ENCODE measurements at places on chromosomes 1 and 21.

DNA sequence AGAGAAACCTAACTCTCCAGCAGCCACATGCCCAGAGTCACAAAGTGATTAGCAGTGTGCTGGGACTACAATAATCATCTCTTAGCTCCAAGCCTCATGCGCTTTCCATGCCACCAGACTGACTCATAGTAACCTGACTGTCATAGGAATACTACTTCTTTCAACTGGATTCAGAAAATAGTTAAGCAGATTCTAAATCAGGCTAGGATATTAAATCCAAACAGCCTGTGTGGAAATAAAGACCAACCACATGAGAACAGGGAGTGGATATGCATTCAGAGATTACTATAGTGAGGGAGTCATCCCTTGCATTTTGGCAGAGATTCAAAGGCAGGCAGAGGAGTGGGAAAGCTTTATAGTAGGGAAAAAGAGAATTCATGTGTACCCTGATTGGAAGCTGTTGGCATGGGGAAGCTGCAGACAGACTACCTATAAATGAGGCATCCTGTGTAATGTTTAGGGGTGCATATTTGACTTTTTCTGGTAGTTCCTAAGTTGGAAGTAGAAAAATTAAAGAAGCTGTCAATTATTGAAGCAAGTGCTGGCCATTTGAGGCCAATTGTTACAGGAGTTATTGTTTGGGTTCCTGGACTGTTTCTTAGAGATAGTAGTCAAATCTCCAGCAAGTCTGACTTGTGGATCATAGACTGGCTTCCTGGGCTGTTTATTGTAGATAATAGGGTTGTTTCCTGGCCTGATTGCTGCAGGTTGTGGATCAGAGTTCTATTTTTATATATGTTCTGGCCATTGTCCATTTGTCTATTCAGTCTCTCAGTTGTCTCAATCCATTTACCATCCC is 31.7 kb upstream of the DNAH14 start:
- DNase-seq: no peak

GRCh38 chr1:47444297-47444561 is 6.4 kb downstream of the FOXD2 start:
- DNase-seq: no peak

DNA sequence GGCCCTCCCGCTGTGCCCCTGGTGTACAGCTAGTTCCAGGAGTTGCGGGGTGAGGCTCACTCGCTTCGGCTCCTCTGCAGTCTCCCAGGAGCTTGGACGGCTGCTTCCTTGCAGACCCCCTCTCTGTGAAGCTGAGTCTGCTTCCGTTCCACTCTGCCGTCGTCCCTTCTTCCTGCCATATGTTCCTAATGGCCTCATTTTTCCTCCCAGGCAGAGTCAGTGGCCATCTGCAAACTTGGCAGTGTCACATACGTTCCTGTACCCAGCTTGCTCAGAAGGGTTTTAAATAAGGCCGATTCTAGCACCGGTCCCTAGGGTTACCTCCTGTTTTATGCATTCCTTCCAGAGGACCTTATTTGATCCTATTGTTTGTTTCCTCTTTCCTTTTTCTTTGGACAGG is 21.3 kb downstream of the ACTL8 start:
- no peak for DNase-seq

DNA sequence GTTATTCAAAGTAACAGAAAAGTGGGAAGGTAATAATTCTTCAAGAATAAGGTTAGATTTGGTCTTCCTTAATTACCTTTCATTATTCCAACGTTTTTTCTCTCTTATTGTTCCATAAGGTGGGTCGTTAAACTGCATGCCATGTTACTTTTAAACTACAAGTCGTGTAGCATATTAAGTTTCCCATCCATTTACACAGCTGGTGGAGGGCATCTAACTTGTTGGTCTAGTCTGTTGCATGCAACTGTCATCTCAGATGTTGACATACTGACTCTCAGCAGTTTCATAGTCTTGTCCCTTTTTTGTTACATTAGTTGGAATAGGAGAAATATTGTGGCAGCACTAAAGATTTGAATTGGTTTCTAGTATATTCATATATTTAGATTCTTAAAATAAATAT is 54.6 kb upstream of the BMP8A start:
- DNase-seq: no peak

GRCh38 chr1:153680120-153680403 is 1.6 kb downstream of the NPR1 start:
- no peak for DNase-seq

DNA sequence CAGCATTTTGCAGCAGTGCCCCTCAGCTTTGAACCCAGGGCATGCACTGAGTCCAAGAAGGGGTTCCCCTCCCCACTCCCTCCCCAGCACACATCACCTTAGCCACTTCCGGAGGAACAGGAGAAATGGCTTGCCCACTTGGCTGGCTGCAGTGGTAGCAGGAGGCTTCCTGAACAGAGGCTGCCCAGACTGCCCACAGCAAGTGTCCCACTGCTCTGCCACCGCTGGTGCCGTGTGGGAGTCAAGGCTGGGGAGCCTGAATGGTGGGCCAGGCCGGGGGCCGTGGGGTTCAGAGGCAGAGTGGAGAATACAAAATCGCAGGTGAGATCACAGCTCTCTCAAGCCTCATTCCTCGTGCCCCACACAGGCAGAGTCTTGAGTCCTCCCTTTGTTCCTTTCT is 34.5 kb downstream of the CD247 start:
- no peak for DNase-seq

- DNase-seq: no peak
Observed at GRCh38 chr1:167469280-167469965, 48.9 kb downstream of the CD247 start.

DNA sequence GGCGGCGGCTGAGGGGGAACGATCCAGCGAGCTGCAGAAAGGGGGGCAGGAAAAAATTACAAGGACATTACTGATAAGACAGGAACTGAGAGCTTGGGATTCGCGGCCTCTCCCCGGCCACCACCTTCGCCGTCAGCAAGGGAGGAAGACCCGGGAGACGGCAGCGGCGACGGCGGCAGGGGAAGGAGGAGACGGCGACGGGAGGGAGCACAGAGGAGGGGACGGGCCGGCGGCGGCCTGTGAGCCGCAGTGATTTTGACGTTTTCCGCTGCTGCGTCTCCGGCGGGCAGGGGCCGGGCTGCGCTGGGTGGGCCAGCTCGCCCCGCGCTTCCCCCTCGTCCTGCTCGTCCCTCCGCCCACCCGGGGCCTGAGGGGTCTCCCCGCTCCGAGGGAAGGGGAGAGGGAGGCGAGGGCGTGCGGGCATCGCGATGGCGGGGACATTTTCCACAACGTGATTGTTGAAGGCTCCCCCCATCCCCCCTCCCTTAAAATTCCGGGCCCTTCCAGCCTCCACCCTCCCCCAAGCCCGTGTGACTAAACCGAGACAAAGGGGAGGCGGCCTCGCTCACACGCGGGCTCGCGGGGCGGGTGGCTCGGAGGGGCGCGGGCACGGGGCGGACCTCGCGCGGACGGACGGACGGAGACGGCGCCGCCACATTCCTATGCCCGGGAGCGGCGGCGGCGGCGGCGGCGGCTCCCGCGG is 407 bp downstream of the CAMSAP2 start:
- DNase-seq: peak; percentile 92

- no peak for DNase-seq
Observed at GRCh38 chr1:51717842-51718241, 101.0 kb downstream of the OSBPL9 start.

GRCh38 chr1:188355082-188355481 is 1526.3 kb downstream of the PLA2G4A start:
- no peak for DNase-seq

DNA sequence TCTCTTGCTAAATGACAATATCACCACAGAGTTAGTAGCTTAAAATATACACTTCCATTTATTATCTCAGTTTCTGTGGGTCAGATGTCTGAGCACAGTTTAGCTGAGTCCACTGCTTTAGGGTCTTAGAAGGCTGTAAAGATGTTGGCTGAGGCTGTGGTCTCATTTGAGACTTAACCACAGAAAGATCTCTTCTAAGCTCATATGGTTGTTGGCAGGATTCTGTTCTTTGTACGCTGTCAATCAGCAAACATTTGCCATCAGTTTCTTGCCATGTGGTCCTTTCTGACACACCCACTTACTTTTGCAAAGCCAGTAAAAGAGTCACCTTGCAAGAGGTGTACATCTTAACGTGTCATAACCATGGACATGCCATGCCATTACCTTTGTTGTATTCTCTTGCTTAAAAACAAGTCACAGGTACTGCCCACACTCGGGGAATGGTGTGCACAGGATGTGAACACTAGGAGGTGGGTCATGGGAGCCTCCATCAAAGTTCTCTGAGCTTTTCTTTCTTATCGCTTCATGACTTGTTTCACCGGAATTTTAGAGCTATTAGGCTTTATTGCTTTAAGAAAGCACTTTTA is 18.7 kb downstream of the DYRK1A start:
- DNase-seq: no peak

GRCh38 chr1:54124472-54124871 is 28.3 kb downstream of the CDCP2 start:
- DNase-seq: no peak

DNA sequence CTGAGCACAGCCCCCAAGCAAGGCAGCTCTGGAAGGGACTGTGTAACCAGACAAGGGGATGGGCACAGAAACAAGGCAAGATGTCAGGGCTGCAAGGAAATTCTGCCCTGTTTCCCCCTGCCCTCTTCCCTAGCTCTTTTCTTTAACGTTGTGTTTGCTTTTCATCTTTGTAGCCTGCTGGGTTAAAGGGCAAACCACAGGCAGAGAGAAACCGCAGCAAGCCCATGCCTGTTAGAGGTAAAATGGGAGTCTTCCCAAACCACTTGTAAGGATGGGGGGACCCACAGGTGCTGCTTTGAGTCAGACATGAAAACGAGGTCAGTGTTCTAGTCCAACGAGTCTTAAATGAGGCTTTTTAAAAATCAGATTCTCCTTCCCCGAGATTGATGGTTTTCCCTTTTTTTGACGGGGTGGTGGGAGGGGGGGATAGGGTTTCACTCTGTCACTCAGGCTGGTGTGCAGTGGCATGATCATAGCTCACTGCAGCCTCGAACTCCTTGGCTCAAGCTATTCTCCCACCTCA is 13.3 kb downstream of the TGFBR3 start:
- DNase-seq: no peak

GRCh38 chr1:171140956-171141687 is 44.0 kb upstream of the FMO2 start:
- no peak for DNase-seq

GRCh38 chr1:43774359-43774758 is 67.0 kb downstream of the ST3GAL3 start:
- peak; percentile 43 for DNase-seq

GRCh38 chr1:65423884-65424572 is 3.6 kb downstream of the LEPR start:
- peak; percentile 52 for DNase-seq

DNA sequence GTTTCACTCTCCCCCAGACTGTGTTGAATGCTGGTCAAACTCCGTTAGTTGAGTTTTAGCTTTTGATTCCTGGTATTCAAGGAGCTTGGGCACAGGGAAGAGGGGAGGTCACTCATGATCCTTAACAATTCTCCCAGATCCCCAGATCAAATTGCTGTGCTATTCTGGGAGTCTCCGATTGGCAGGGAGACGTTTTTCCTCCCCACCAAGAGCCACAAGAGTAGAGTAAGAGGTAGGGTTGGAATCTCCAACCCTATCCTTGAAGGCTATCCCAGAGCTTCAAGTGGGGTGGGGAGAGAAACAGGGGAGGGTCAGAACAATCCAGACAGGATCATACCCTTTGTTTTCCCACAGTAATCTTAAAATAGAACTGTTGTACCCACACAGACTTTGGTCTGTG is 576 bp upstream of the TPM3 start:
- DNase-seq: no peak

DNA sequence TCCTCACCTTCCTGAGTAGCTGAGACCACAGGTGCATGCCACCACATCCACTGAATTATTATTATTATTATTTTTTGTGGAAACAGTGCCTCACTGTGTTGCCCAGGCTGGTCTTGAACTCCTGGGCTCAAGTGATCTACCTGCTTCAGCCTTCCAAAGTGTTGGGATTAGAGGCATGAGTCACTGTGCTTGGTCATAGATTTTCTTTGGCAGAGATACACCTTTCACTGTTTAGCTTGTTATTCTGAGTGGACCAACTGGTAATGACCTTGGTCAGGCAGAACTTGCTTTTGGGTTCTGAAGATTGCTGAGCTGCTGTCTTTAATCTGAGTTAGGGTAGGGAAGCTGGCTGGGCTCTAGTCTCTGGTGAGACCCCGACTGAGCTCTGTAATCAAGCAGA is 66.8 kb downstream of the DNAH14 start:
- DNase-seq: no peak

DNA sequence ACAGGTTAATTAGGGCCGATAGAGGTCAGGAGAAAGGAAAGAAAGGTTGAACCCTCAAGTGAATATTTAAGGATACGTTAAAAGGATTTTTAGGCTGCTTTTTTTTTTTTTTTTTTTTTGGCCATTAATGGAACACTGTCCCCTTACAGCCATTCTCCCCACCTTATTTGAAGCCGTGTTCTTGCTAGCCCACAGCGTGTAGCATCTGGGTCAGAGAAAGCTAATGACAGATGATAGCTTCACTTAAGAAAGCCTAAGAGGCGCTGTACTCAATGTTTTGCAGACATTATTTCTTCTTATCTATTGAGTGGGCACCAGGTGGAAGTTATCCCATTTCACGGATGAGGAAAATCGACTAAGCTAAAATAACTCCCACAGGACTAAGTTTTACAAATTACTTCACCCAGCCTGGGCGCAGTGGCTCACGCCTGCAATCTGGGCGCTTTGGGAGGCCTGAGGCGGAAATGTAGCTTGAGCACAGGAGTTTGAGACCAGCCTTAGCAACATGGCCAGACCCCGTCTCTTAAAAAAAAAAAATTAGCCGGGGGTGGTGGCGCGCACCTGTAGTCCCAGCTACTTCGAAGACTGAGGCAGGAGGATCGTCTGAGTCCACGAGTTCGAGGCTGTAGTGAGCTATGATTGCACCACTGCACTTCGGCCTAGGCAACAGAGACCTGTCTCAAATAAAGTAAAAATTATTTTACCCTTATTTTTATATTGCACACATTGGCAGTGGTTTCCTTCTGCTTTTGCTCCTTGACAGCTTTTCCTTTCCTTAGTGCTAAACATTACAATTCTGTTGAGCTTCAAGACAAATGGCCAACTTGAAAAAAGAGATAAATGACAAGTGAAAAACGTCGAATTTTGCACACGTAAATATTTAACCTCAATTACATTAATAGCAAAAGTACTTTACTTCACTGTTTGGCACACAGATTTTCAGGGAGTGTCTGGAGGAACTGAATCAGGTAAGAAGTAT is 1.1 kb upstream of the PHTF1 start:
- DNase-seq: no peak

- DNase-seq: no peak
Observed at GRCh38 chr1:174080819-174081218, 58.7 kb upstream of the RC3H1 start.

DNA sequence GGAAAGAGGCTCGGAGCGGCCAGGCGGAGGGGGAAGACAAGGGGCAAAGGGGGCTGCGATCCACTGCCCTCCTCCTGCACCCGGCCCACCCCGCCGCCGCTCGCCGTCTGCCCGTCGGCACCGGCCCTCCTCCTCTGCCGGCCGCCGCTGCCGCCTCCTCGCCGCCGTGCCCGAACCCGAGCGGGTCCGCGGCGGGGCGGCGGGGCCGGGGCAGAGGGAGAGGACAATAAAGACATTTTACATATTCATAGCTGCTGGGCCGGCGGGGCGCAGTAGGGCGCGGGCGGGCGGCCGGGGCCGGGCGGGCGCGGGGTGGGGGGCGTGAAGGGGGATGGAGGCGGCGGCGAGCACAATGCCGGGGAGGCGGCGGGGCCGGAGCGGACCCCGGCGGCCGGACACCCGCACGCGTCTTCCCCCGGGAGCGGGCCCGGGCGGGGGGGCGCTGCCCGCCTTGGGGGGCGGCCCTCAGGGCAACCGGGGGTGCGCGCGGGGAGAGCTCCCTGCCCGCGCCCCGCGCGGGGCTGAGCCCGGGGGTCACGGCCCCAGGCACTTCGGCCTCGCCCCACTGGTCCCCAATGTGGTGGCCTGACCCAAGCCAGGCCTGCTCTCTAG is 546 bp downstream of the POU2F1 start:
- peak; percentile 14 for DNase-seq
